ENCODE measurements at places on chromosomes 1 and 21.
A peak's percentile ranks its signal among the peaks of the same experiment; 100 is the strongest.

DNA sequence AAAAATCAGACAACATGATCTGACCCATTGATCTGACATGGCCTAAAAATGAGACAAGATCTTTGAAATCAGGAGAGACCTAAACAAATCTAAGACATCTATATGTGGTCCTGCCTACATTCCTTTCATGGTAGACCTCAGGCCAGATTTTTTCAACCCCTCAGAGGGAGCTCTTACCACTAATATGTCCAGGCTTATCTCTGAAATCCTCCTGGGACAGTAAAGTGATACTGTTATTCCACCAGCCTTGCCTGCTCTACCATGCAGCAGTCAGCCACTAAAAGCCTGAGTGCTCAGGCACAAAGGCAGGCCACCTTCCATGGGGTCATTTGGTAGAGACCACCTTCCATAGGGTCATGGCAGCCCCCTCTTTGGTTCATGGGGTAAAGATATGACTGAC lies 126.9 kb downstream of the TBX15 start:
- DNase-seq: no peak

GRCh38 chr1:31510304-31510703 lies 66.0 kb upstream of the TINAGL1 start:
- DNase-seq: no peak

- DNase-seq: peak; percentile 65
Measured at GRCh38 chr1:115641762-115642167, at the start of gene VANGL1. VANGL1 (plus strand) TSS chr1:115641970; CDS start chr1:115651414, 9,444 bp downstream.

DNA sequence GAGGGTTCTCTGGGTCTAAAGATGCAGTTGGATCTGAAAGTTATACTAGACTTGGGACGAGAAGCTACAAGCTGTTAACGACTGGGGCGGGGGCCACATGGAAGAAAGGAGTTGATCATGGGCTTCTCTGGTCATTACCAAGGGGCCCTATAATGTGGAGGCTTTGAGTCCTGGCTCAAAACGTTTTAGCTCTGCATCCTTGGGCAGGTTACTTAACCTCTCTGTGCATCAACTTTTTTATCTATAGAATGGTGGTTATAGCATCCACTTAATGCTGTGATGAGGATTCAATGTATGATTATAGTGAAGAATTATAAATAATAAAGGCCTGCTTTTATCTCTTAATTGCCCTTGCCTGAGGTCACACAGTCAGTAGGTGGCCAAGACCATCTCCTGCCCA lies 53.1 kb downstream of the UBIAD1 start:
- no peak for DNase-seq

DNA sequence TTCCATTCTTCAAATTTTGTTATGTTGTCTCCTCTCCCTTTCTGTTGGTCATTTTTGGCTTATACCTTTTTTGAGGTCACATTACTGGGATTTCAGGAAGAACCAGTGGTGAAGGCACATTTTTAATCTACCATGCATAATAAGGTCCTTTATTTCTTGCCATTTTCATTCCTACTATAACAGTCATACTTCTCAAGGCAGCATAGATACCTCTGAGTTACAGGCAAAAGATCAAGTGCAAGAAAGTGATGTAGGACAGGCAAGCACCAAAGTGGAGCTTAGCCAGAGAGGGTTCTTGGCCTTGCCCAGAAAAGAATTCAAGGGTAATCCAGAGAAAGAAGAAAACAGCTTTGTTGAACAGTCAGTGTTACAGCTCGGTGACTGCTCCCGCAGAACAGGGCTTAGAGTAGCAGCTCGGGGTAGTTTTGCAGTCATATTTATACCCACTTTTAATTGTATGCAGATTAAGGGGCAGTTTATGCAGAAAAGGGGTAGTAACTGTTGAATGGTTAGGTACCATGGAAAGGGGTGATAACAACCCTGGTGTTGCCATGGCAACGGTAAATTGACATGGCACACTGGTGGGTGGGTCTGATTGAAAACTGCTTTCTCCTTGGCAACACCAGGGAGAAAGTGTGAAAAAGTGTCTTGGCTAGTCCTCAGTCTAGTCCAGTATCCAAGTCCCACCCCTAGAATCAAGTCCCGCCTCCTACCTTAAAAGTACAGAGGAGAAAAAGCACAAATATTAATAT lies 39.6 kb upstream of the DOCK7 start:
- no peak for DNase-seq

GRCh38 chr1:173300061-173301044 lies 93.2 kb upstream of the TNFSF4 start:
- DNase-seq: no peak

- no peak for DNase-seq
Measured at GRCh38 chr1:111441573-111442192, 7.4 kb downstream of the WDR77 start.

DNA sequence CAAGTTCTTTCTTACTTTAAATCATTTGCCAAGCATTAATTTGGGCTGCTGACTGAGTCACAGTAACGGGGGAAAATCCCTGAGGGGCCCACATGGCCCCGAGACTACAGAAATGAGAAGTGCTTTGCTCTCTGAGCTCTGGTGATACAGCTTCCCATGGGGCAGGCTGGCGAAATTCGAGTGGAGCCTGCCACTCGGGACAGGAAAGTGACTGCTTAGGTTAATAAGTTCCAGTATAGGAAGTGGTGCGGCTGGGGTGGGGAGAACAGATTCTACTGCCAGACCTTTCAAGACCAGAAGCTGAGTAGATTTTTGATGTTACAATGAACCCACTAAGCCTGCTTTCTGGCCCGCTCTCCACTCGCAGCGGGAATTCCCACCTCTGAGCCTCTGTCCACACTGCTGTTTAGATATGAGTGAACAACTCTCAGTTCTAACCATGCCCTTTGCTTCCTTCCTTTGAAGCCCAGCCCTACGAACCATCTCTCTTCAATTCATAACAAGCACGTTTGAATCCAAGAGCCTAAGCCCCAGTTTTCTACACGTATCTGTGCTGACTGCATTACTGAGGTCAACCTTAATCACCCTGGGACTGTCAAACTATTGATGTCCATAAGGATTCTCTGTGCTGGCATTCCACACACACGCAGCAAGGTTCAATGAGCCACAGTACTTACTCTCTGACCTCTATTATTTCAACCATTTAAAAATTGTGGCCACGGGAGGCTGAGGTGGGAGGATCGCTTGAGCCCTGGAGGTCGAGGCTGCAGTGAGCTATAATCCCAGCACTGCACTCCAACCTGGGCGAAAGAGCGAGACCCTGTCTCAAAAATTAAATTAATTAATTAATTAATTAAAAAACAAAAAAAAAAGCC lies 9.6 kb downstream of the ZBTB17 start:
- DNase-seq: no peak

- peak; percentile 74 for DNase-seq
Measured at GRCh38 chr1:206489980-206490770, 17.2 kb upstream of the RASSF5 start.

GRCh38 chr1:67429528-67430357 lies 459 bp downstream of the SERBP1 start:
- DNase-seq: peak; percentile 16

DNA sequence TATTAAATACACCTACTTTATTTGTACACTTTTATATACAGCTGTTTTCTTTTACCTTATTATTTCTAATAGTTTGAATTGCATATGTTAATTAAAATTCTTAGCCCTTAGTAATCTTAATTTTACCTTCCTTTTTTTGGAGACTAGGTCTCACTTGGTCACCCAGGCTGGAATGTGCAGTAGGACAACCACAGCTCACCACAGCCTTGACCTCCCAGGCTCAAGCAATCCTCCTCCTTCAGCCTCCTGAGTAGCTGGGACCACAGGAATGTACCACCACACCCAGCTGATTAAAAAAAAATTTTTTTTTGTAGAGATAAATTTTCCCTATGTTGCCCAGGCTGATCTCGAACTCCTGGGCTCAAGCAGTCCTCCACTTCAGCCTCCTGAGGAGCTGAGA lies 15.0 kb upstream of the SDC3 start:
- DNase-seq: no peak

DNA sequence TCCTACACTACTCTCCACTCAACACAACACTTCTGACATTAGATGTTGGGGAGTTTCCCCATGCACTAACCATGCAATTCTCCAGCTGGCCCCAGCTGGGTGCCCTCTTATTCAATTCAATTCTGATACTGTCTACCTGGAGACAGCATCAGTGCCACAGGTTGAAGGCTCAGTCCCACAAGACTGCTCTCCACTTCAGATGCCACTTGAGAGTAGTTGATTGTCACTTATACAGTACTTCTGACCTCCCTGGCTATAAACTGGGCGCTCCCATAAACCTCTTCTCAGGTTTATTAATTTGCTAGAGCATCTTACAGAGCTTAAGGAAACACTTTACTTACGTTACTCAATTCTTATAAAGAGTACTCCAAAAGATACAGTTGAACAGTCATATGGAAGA lies 442.3 kb downstream of the LRRIQ3 start:
- no peak for DNase-seq

DNA sequence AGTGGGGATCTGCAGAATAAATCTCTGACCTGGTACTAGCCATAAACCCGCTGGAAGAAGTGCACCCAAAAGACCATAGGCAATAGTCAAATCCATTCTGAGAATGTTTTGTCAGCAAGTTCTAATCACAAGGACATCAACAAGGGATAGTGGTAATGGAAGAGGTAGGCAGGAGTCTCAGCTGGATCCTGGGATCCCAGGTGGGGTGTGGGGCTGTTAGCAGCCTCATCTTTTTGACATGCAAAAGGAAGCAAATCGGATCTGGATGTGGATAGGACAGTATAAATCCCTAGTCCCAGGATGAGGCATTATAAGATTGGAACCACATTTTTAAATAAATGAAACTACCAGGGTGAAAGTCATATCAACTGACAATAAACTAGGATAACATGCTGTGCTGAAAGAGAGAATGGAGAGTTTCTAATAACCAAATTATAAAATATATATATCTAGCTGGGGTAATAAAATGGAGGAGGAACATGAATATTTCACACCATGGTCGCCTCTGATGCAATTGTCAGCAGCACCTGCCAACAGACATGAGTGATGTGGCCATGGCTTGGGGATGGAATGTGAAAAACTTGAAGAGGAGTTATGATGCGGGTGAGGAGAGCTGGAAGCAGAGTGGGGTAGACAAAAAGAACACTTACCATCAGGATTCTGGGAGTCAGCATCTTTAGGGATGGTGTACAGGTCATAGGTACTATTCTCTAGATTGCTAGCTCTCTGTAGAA lies 23.7 kb upstream of the PEX19 start:
- DNase-seq: no peak

- no peak for DNase-seq
Measured at GRCh38 chr1:204584699-204585372, 68.6 kb downstream of the MDM4 start.

DNA sequence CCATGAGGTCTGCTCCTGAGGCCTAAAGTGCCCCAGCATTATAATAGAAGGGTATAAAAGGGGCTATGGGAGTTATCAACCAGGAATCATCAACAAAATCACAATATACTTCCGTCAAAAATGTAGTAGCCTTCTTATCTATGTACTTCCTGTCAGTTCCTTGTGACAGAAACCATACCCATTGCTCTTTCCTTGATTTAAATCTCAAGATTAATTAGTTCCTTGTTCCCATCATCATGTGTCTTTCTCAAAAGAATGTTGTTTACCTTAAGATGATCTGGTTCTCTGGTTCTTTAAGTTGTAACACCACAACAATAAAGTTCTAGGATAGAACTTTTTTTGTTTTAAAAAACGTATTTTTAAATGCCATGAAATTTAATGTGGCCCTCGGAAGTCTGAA lies 833.3 kb downstream of the LTN1 start:
- no peak for DNase-seq

- DNase-seq: no peak
Measured at GRCh38 chr1:223421025-223421424, 27.8 kb downstream of the CCDC185 start.

DNA sequence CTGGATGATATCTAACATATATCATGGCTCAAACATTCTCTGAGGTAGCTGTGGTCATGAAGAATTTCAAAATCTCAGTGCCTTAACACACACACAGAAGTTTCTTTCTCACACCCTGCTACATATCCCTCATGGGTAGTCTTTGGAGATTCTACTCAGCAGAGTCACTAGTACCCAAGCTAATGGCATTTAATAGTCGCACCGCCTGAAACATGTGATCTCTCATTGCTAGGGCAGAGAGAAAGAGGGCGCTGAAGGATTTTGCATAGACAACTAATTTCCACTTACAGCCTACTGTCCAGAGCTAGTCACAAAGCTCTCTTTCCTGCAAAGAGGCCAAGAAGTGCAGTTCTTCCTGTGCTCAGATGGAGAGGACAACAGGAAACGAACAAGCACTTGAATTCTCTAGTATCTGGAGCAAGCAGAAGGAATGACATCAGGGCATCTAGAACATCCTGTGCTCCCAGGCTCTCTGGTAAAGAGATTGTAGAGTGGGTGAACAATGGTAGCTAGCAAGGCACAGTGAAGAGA lies 183.4 kb upstream of the PTBP2 start:
- no peak for DNase-seq

- DNase-seq: no peak
Measured at GRCh38 chr1:212106286-212106792, 70.8 kb downstream of the DTL start.

- DNase-seq: no peak
Measured at GRCh38 chr1:197850918-197851317, 51.5 kb upstream of the C1orf53 start.

DNA sequence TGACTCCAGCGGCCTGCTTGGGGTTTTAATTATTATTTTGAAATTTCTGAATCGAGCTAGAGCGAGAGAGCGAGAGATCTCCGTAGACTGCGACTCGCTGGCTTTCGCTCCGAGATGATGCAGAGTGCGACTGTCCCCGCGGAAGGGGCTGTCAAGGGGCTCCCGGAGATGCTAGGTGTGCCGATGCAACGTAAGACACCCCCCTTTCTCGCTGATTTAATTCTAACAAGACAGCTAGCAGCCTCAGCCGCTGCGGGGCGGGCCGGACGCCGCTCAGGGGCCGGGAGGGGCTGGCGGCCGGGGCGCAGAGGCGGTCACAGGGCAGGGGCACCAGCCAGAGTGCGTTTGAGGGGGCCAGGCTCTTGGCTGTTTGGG lies 339 bp downstream of the LHX4 start:
- no peak for DNase-seq

GRCh38 chr1:171345536-171345935 lies 31.6 kb downstream of the FMO4 start:
- no peak for DNase-seq

DNA sequence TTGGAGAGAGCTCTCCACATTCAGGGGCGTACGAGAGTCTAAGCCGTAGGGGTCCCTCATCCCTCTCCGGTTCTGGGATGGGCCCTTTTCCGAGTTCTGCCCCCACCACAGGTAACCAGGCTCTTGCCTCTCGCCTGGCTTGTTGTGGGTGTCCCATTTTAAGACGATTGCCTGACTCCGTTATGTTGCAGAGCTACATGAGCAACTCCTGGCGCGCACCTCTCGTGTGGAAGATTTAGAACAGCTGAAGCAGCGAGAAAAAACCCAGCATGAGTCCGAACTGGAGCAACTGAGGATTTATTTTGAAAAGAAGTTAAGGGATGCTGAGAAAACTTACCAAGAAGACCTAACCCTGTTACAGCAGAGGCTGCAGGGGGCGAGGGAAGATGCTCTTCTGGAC lies 29.0 kb downstream of the PCNT start:
- DNase-seq: no peak
